ENCODE measurements at places on chromosomes 4 and X.

DNA sequence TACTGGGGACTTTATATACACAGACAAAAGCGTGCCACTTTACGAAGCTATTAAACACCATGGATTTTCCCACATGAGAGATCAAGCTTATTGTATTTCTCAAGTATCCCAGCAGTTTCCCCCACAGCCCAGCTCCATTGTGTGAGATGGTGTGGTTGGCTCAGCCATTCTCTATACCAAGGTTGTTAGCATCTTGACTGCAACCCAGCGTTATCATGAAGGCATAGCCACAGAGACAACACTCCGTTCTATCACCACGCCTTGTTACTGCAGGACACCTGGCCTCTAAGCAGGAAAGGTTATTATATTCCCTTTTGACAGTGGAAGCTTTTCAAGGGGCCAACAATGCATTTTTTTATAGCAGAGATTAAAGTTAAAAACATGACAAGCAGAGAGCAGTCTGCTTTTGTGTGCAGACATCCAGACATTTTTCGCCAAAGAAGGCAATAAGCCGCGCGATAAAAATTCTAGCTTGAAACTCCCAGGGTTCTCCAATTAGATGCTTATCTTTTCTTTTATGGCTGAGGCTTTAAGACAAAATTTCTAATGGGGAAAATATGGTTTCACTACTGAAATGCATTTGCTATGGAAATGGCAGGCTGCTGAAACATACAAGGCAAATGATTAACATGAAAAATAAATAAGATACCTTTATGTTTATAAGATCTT is 206.1 kb downstream of the MID1 start:
- H3K27me3 ChIP-seq: no peaks in the 10 kb centered on the region
- no peaks in the 10 kb centered on the region for H3K4me1 ChIP-seq
- no peak overlapping the region for H3K27ac ChIP-seq
- DNase-seq: no peak
- no peaks in the 10 kb centered on the region for H3K36me3 ChIP-seq

GRCh38 chrX:47623540-47624027 is 3.9 kb upstream of the SYN1 start:
- no peaks in the 10 kb centered on the region for H3K27me3 ChIP-seq
- H3K36me3 ChIP-seq: no peaks in the 10 kb centered on the region
- H3K27ac ChIP-seq: no peak overlapping the region
- H3K4me1 ChIP-seq: no peaks in the 10 kb centered on the region
- H3K4me3 ChIP-seq: peak overlapping the region; percentile 58

- no peak overlapping the region for H3K27ac ChIP-seq
- no peak for DNase-seq
- H3K4me3 ChIP-seq: no peak overlapping the region
- no peaks in the 10 kb centered on the region for H3K36me3 ChIP-seq
- no peaks in the 10 kb centered on the region for H3K4me1 ChIP-seq
- no peaks in the 10 kb centered on the region for H3K27me3 ChIP-seq
Observed at GRCh38 chr4:55068522-55068921, 56.9 kb downstream of the KDR start.

GRCh38 chr4:113997206-113997605 is 17.8 kb upstream of the ARSJ start:
- no peaks in the 10 kb centered on the region for H3K27me3 ChIP-seq
- H3K27ac ChIP-seq: no peak overlapping the region
- no peak overlapping the region for H3K4me3 ChIP-seq
- DNase-seq: no peak
- peaks cover 9% of the 10 kb centered on the region for H3K4me1 ChIP-seq
- no peaks in the 10 kb centered on the region for H3K36me3 ChIP-seq

DNA sequence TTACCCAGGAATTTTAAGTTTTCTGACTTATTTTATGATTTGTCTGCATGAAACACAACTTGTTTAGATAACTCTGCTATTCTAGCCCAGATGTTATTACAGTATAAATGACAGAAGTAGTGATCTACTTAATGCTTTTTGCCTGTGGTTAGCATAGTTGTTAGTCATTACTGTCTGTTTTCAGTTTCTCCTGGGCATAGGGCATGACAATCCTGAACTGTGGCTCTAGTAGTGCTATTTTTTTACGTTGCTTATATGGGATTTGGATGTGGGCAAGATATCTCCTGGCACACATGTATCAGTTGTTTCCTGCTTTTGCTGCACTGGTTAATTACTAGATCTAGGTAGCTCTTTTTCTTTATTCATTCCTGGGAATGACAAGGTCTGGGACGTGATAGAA is 1005.8 kb downstream of the PCDH18 start:
- H3K4me3 ChIP-seq: no peak overlapping the region
- no peak for DNase-seq
- H3K27me3 ChIP-seq: no peaks in the 10 kb centered on the region
- no peak overlapping the region for H3K27ac ChIP-seq

Data from thoracic aorta (tissue), 2 donors.